EH (cell line): ENCODE measurements at places on chromosomes 4 and X.

DNA sequence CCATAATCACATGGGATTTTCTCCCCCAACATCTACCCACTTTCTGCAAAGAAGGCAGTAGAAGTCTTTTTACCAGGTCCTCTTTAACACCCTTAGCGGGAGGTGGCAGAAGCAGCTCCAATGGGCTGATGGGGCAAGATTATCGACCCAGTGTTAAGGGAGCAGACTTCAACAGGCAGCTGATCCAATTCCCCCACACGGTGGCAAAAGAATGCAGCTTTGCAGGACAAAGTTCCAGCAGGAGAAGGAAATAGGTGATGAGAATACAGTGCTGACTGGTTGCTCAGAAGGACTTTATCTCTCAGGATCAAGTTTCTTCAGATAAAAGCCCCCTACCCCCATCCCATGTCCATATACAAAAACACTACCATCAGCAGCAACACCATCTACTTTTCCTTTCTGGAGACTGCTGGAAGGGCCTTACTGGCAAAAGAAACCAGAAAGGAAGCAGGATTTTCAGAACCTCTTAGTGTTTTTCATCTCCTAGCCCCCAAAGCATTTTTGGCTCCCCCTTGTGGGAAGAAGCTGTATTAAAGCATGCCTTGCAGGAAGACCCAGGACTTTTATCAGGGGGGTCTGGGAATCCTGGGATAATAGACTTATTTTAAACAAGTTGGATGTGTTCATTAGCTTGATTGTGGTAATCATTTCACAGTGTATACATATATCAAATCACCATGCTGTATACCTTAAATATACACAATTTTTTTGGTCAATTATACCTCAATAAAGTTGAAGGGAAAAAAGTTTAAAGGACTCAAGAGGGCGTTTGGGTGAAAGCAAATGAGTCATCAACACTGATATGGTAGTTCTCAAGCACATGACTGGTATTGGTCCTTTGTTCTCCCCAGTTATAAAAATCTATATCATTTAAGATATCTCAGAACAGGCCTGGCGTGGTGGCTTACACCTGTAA is 146.4 kb downstream of the GPC3 start:
- peak; percentile 28 for DNase-seq

DNA sequence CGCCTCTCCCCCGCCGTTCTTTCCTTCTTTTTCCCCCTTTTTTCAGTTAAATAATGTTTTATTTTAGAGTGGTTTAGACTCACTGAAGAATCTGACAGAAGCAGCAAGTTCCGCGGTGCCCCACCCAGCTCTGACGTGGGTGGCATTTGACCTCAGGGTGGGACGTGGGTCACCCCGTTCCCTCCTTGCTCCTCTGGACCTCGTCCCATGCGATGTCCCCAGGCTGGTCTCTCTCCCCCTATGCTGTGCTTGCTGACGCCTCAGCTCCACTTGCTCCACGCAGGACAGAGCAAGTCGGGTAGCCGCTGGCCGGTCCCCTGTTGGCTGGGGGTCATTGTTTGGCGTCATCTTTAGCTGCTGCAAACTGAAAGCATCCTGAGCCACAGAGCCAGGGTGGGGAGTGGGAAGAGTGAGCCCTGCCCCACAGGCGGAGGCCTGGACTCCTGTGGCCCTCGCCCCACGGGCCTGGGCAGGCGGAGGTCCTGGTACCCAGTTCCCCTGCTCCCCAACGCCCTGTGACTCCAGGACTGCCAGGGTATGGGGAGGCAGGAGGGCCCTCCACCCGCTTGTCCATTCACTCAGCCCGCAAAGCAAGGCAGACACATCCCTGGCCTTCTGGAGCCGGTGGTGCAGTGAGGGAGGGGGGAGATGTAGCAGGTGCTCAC is 30.8 kb downstream of the TRMT44 start:
- no peak for DNase-seq

- DNase-seq, result no peak
These were observed 159.6 kb upstream of the CTSO start for GRCh38 chr4:156113138-156113765.

GRCh38 chr4:114599231-114599902 is 760 bp downstream of the UGT8 start:
- no peak for DNase-seq

- no peak for DNase-seq
These were observed 35.3 kb downstream of the CXCL1 start for GRCh38 chr4:73904491-73904890.

- no peak for DNase-seq
These were observed 33.9 kb downstream of the PAK3 start for GRCh38 chrX:111129921-111130320.

DNA sequence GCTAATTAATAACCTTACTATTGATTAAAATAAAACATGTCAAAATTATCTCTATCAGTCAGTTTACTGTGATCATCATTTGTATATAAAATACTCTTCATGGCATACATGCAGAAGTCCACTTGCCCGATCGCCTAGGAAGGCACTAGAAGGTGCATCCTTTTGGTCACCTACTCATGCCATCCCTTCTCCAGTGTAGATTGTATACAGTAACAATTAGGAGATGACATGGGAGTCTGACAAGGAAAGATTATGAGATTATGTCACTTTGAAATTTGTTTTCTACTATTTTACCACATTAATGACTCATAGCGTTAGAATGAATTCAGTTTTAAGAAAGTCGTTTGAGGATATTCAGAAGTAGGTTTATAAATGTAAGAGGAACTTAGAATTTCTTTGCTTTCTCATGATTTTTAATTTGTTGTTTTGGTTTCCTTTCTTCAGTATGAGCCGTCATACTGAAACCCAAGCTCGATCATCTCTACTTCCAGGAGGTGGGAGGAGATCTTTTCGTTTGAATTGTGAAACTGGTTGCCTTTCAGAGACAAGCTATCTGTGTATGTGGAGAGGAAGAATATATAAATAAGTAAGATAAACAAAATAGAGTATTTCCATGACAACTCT is 51.1 kb upstream of the UNC5C start:
- DNase-seq, result no peak

DNA sequence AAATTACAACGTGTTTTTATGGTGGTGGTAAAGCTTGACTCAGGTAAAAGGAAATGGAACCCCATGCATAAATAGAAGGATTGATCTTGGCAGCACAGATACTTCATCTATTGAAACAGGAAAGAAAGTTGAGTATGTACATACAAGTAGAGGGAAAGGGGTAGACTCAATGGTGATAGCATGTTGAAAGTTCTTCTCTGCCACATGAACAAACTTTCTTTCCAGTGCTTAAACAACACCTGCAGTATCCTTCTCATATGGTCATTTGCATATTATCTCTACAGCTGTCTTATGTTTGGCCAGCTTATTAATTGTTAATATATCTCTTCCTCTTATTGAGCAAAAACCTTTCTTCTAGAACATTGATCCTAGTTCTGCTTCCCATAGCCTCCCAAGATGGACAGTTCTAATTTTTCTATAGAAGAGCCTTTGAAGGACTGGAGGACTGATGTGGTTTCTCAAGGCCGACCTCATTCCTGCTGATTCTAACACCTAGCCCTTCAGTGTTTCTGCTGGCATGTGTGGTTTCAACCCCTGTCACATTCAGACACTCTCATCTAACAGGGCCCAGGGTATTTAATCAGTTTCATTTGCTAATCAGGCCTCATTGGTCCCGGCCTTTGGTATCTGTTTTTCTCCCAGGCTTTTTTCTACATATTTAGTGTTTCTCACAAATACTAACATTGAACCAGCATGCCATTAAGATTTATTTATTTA is 108.1 kb upstream of the SPRY1 start:
- DNase-seq, result no peak

GRCh38 chr4:150251752-150252190 is 173.5 kb downstream of the DCLK2 start:
- no peak for DNase-seq

GRCh38 chr4:153940916-153941315 is 152.0 kb upstream of the SFRP2 start:
- no peak for DNase-seq

GRCh38 chr4:110196871-110197528 is 1.4 kb downstream of the ELOVL6 start:
- DNase-seq, result peak; percentile 54

DNA sequence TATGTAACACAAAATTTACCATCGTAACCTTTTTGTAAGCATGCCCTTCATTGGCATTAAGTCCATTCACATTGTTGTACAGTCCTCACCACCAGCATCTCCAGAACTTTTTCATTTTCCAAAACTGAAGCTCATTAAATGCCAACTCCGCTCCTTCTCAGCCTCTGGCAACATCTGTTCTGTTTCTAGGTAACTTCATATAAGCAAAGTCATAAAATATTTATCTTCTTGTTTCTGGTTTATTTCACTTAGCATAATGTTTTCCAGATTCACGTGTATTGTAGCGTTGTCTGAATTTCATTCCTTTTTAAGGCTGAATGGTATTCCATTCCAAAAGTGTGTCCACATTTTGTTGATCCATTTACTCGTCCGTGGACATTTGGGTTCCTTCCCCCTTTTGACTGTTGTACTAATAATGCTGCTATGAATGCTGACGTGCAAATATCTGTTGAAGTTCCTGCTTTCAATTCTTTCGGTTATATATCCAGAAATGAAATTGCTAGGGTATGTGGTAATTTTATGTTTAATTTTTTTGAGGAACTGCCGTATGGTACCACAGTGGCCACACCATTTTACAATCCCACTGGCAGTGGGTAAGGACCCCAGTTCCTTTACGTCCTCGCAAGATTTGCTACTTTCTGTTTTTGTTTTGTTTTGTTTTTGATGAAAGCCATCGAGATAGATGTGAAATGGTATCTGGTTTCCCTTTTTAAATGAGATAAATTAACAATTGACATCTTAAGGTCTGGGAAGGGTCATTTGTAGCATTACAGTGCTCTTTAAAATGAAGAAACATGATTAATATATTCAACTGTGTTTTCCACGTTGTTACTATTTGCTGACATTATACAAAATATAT is 63.4 kb downstream of the PTTG2 start:
- DNase-seq, result no peak

DNA sequence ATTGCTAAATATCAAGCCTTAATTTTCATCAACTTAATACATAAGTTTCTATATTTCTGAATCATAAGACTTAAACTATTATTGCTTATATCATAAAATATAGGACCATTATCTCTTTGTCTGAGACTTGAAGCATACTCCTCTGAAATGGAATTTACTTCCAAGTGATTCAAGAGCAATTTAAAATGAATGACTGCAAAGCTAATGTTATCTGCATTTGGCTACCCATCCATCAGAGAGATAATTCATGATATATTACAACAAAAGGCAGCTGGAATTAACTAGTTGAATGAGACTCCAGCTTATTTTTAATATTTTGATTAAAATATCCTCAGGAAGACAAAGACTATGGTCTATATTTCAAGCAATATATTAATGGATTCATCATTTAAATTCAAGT is 208.6 kb downstream of the UNC5C start:
- no peak for DNase-seq

- DNase-seq, result peak; percentile 35
These were observed 2.6 kb downstream of the DHRSX start for GRCh38 chrX:2497961-2498780.

- peak; percentile 18 for DNase-seq
These were observed 4.1 kb upstream of the WFS1 start for GRCh38 chr4:6265546-6265945.

DNA sequence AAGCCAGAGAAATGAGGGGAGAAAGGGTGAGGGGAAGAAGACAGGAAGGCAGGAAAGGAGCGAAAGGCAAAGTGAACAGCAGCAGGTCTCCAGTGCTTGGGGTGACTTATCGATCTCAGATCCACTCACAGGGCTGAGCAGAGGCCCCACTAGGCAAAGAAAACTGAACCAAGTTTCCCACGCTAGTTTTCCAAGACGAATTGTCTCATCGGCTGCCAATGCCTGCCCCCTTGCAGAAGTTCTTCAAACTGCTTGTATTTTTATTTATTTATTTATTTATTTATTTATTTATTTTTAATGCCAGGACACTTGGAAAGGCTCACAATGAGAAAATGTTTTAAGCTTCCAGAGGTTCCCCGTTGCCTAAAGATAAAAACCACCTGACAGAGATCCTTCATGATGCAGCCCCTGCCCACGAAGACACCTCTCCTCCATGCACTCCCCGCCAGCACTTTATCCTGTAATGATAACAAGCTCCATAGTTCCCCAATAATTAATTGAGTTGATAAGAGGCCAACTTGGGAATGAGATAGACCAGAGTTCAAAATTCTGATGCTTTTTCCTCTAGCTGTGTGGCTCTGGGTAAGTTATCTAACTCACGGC is 43.2 kb downstream of the QDPR start:
- DNase-seq, result peak; percentile 51

DNA sequence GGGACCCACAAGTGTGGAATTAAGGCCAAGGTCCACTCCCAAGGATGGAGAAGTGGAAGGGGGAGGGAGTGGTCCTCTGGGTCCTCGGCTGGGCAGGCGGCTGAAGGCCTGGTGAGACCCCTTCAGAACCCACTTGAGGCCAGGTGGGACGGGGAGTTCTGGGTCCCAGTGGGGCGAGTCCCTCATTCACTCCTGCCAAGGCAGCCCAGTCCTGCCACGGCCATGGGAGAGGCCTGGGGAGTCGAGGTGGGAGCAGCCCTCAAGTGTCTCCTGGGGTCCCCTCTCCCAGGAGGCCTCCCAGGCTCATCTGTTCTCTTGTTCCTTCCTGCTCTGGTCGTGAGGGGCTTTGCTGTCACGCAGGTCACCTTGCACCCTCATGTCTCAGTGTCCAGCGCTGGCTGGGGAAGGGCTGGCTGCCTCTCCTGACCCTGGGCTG is 6.1 kb upstream of the SH3BP2 start:
- DNase-seq, result no peak

- DNase-seq, result peak; percentile 61
These were observed 62.2 kb upstream of the FAM241A start for GRCh38 chr4:112082954-112083586.

DNA sequence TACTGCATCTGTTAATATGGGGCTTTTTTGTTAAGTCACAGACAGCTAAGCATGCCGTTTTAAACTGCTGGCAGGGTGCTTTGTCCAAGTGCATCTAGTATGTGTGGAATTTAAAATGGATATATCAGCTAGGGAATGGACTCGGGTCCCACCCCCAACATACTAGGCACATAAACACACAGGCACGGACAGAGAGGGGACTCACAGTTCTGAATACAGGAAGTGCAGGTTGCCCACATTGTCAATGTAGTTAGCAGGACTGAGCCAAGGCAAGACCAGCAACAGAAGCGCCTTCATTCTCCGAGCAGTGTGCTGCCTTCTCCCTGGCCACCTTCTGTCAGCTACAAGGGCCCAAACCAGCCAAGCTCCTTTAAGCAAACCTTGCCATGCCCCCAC is 33.6 kb downstream of the LNX1 start:
- DNase-seq, result peak; percentile 19

DNA sequence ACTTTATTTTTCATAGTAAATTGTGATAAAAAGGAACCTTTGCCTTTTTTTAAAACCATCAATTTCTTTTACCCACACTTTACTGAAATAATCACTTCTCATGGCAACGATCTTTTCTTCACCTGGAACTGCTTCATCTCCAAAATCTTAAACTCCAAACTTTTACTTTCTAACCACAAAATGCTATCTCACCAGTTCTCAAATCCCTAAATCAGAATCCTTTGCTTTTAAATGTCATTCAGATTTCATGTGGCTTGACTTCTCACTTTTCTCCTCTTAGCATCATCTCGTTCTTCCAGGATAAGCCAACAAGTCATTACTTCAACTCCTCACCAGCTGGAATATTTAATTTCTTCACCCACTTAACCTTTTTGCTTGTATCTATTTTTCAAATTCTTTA is 284.3 kb upstream of the RASGEF1B start:
- no peak for DNase-seq

GRCh38 chr4:28921886-28922285 is 1798.3 kb upstream of the PCDH7 start:
- peak; percentile 1 for DNase-seq

GRCh38 chr4:152719291-152719690 is 39.5 kb upstream of the TMEM154 start:
- DNase-seq, result no peak

- peak; percentile 75 for DNase-seq
These were observed 32.7 kb upstream of the LIMCH1 start for GRCh38 chr4:41505161-41505661.
